ENCODE measurements at places on chromosomes 1 and 21.

- no peak for DNase-seq
Measured at GRCh38 chr21:44064852-44065403, 42.3 kb upstream of the PWP2 start.

- peak; percentile 62 for DNase-seq
Measured at GRCh38 chr1:201385299-201385891, 7.9 kb upstream of the TNNT2 start.

GRCh38 chr1:47711848-47712492, 274.1 kb downstream of the FOXD2 start:
- DNase-seq = no peak

DNA sequence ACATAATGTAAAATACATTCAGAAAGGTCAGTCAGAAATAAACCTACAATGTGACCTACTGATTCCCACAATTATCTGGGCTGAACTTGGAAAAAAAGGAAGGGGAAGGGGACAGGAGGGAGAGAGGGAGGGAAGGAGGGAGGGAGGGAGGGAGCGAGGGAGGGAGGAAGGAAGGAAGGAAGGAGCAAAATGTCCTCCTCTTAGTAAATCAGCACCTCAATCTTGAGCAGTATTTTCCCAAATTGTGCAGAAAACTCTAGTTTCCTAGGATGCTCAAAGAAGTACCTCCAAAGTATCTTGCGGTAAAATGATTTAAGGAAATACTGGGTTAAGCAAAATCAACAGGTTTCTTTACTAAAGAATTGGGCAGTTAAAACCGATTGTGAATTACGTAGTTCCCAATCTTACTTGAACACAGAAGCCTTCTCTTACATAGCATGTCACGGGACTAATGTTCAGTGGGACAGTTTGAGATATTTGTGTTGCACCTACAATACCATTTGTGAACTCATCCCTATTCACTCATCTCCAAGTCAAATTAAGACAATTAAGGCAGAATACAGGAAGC, 51.0 kb upstream of the ASPM start:
- no peak for DNase-seq

DNA sequence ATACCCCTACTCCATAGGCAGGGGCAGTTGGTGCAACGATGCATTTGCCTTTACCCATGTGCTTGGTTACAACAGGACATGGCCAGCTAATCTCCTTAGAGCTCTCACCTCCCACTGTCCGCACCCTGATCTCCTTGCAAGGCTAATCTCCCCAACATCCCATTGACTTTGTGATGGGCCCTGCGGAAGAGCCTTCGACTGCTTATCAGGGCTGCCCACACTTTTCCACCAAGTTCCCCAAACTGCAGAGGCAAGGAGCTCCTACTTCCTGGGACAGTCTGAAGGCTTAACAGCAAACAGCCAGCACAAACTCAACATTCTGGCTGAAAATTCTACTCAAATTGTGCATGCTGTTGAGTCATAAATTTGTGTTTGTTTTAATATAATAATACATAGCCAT, 36.0 kb downstream of the C1orf94 start:
- no peak for DNase-seq

DNA sequence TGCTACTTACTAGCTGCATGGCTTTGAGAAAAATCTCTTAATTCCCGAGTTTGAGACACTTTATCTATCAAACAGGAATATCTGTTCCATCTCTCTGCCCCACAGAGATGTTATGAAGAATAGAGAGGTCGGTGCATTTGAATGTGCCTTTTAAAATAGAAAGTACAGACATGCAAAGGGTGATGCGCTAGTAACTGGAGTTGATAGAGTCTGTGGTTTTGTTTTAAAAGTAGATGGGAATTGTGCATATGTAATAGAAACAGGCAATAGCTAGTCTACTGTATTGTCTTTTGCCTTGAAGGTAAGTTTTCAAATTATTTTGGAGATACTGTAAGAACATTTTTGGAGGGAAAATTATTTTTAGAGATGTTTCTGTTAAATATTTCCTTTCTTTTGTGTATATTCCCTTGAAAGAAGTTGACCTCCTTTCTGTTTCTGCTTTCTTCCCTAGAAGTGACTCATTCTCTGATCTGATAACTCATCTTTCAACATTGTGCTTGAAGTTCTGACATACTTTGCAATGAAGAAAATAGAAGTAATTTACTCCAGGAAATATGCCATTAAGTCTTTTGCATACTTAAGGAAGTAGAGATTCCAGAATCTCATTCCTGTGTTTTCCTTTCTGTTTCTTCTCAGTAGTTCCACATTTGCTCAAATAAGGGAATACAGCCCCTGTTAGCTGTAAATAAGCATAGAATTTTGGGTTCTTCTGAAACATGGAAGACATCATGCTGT, 151.6 kb downstream of the SDCCAG8 start:
- no peak for DNase-seq

- DNase-seq = peak; percentile 85
Measured at GRCh38 chr21:46621457-46622182, 13.9 kb upstream of the PRMT2 start.

DNA sequence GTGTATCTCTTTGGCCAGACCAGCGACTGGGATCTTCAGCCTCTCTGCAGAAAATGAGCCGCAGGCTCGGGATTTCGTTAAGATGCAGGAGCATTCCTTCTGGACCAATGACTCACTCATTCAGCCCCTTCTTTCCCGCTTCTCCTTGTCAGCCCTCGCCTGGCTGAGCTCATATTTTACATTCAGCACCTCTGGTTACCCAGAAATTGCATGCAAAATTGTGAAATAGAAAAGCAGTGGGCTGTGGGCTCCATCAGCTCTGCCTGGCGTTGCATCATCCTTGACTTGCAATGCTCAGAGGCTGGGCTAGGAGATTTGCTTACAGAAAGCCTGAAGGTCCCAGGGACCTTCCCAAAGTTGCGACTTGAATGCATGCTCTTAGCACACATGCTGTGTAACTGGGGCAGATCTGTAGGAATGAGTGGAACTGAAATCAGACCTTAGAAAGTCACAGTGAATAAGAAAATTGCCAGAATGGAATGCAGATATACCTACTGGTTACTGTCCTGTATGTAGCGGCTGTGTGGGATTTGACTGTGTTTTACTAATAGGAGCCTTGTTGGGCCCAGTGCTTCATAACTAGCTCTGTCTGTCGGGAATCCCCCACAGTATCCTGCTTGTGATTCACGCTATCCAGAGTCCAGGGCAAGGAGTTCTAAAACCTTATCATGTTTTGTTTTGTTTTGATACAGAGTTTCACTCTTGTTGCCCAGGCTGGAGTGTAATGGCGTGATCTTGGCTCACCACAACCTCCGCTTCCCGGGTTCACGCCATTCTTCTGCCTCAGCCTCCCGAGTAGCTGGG, 444.8 kb downstream of the KIF26B start:
- no peak for DNase-seq

DNA sequence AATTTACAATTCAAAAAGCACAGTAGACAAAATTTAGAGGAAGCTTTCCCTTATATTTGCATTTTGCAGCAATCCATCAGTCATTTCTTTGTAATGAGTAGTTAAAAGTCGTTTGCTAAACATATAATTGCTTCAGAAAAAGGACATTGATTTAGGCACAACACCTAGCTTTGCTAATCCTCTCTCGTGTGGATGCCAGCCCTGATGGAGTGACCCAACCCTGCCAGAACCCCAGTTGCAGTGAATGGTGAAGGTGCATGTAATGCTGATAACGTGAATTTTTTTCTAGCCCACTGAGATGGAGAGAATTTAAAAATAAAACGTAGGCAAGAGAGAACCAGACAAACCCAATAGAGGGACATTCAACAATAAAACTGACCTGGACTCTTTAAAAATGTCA, 263.4 kb downstream of the GRIK1 start:
- DNase-seq = no peak

DNA sequence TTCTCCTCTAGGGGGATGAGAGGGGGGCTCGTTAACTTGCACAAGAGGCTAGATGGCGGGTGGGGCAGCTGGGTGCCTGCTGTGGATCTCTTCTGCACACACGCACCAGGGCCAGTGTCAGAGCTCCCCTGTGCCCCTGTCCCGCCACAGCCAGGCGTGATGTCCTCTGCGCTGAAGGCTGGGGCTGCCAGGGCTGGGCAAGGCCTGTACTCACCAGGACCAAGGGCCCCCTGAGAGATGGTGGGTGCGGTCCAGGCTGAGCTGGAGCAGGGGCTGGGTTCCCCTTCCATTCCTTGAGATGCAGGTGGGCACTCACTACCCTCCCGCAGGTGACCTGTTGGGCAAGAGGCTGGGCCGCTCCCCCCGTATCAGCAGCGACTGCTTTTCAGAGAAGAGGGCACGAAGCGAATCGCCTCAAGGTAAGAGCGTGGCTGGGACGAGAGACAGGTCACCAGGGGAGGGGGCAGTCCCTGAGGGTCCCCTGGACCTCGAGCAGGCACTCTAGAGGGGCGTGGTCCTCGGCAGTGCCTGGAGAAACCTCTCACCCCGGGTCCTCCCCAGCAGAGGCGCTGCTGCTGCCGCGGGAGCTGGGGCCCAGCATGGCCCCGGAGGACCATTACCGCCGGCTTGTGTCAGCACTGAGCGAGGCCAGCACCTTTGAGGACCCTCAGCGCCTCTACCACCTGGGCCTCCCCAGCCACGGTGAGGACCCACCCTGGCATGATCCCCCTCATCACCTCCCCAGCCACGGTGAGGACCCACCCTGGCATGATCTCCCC, 15.2 kb downstream of the SAMD11 start:
- DNase-seq = no peak

- DNase-seq = peak; percentile 97
Measured at GRCh38 chr21:44878053-44878982, 4.8 kb upstream of the PTTG1IP start.

- no peak for DNase-seq
Measured at GRCh38 chr1:235986869-235987268, 78.0 kb downstream of the NID1 start.

DNA sequence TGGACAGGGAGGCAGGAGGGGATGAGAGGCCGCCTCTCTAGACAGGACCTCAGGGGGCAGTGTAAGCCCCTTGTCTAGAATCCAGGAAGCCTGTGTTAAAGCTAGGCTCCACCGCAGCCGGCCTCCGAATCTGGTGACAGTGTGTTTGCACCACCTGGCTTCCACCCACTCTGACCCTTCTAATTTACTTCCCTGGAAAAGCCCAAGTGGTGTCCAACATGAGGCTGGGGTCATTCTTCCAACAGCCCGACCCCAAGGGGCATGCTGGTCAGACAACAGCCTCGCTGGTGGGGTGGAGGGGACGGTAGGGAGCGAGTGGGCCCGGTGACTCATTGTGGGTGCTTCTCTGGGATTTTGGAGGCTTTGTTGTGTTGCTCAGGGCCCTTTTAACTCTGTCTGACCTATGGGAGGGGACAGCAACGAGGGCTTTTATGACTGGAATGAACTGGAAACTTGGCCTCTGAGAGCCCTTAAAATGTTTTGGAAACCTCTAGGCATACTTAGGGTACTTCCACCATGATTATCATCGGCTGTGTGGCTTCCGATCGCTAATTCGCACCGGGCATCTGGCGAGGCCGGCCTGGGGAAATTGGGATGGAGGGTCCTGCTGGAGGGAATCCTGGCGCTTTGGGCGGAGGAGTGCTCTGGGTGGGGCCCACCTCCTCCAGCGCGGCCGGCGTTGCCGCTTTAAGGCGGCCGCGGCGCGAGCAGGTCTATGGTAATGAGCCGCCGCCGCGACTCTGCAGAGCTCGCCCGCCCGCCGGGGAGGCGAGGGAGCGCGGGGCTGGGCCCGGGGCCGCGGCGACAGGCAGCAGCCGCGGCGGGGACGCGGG, at the start of gene CELSR2:
TSS of gene CELSR2 (plus strand) at position 743 of the 833 bp plus-strand sequence. CDS start 541 bp downstream, outside the sequence.
- peak; percentile 25 for DNase-seq

DNA sequence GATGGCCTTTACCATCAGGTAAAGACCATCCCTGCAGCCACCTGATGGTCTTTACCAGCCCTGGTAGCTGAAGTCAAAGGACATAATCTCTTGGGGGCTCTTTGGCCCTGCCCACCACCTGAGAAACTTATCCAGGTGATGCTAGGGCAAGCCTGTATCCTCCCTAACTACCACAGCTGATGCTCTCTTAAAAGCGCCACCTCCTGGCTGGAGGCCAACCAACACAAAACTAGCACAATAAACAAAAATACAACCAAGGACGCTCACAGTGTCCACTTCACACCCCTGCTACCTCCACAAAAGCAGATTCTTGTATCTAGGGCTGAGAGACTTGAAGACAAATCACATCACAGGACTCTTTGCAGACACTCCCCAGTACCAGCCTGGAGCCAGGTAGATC, 357.1 kb upstream of the POU3F1 start:
- DNase-seq = no peak

GRCh38 chr1:175717610-175718540, 25.5 kb downstream of the TNR start:
- no peak for DNase-seq

- no peak for DNase-seq
Measured at GRCh38 chr1:149883598-149884247, 15.6 kb upstream of the BOLA1 start.

DNA sequence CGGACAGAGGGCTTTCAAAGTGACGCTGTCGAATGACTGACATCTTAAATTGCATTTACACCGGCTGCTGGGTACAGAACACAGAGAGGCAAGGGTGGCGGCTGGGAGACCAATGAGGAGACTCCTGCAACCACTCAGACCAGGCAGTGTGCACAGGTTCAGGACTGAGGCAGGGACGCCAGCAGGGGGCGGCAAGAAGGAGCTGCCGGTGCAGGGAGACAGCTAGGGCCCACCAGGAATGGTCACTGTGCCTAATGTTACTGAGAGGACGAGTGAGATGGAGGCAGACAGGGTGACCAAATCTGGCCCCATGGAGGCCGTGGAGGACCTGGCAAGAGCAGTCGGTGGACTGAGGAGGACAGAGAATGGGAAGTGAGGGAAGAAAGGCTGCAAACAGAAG, 23.5 kb downstream of the GLIS1 start:
- peak; percentile 29 for DNase-seq

DNA sequence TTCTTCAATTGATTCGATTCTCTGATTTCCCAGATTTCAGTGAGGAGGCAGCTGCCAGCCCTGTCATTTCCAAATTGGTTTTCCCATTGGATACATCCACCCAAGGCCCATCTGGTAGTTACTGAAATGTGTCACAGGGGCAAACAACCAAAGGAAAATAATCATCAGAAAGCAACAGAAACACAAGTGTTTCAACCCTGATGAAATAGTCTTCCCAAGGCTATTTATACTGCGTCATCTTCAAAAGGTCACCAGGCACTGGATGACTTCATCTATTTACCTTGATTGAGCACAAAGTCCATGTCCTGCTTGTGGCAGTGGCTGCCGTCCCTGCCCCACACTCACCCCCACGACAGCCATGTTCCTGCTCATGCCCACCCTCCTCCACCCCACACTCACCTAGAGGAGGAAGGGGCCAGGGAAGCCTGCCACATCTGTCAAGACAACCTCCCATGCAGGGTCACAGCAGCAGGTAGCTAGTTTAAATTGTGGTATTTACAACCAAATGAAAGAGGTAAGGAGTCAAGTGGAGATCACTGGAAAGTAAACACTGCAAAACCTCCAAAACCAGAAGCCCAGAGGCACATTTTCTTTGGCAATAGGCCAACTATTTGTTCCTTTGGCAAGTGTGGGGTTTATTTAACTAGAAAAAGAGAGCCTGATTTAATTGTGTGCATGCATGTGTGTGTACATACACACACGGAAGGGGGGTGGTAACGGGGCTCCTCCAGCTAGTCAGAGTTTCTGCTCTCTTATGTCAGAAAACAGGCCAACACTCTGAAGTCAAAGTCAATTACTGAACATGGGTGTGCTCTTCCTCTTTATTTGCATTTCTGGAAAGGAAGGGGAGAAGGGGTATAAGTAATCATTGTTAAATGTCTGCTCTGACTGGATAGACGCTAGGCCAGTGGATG, 49.5 kb upstream of the RAB4A start:
- DNase-seq = peak; percentile 98

- DNase-seq = no peak
Measured at GRCh38 chr1:110361856-110362255, 22.7 kb downstream of the RBM15 start.

- DNase-seq = no peak
Measured at GRCh38 chr1:201508809-201509208, 1.9 kb upstream of the CSRP1 start.

- DNase-seq = peak; percentile 82
Measured at GRCh38 chr1:6003568-6004411, 11.6 kb upstream of the NPHP4 start.
